ENCODE measurements at places on chromosomes 1 and 21. TPM values are rescaled to one million over a fixed set of nuclear protein-coding genes. Genes with fewer than 3 reads are reported as not detected.

Gene KRTAP21-2
- not detected for total RNA-seq

GRCh38 chr1:244161236-244161510, 110.1 kb downstream of the ZBTB18 start:
- no peak for DNase-seq

Gene MEX3A
- total RNA-seq, result 0.06 TPM

- no peak for DNase-seq
Measured at GRCh38 chr21:36551731-36552433, 72.0 kb upstream of the CLDN14 start.

DNA sequence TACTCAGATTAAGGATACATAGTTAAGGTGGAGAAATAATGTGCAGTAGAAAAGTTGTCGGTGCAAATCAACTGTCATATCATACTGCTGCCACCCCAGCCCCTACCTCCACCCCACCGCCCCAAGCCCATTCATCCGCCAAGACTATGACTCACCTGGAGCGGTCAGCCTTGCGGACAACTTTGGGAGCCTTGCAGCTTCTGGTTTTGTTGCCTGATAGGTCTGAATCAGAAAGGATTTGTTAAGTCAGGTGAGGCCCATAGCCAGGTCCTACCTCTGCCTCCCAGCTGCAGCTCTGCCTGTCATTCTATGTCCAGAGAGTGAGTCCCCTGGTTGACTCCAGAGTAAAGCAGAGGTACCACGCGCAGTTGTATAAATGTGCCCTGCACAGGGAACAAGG, 12.6 kb downstream of the C1orf162 start:
- DNase-seq, result no peak

Gene TSACC
- not detected for total RNA-seq

Gene NCSTN
- total RNA-seq, result 61.8 TPM

DNA sequence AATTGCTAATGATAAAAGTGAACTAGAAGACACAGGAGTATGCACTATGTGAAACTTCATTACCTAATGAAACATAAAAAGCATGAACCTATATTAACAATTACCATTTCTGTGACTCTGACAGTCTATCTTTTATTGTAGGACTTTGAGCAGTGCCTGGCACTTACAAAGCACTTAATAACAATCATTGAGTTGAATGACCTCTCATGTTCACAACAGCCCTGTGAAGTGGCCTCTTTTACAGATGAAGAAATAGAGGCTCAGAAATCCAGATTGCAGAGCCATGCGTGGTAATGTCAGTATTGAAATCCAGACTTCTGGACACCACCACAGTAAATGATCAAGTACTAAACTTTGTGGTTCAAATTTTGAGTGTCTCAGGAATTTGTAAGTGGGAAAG, 326.4 kb downstream of the NTNG1 start:
- no peak for DNase-seq

DNA sequence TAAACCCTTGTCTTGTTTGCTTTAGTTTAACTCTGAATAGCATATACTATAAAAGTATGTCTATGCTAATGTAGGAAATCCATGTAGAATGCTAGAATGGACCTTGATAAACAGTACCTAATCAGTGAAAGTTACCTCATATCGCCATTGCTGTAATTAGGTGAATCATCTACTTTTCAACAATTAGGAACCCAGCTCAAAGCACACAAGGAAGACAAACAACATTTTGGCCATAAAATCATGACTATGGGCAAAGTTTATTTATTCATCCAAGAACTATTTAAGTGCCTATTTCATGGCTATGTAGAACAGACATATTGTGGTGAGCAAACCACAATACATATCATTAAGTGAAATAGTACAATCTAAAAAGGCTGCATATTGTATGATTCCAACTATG, 1043.2 kb downstream of the BRINP3 start:
- DNase-seq, result no peak

DNA sequence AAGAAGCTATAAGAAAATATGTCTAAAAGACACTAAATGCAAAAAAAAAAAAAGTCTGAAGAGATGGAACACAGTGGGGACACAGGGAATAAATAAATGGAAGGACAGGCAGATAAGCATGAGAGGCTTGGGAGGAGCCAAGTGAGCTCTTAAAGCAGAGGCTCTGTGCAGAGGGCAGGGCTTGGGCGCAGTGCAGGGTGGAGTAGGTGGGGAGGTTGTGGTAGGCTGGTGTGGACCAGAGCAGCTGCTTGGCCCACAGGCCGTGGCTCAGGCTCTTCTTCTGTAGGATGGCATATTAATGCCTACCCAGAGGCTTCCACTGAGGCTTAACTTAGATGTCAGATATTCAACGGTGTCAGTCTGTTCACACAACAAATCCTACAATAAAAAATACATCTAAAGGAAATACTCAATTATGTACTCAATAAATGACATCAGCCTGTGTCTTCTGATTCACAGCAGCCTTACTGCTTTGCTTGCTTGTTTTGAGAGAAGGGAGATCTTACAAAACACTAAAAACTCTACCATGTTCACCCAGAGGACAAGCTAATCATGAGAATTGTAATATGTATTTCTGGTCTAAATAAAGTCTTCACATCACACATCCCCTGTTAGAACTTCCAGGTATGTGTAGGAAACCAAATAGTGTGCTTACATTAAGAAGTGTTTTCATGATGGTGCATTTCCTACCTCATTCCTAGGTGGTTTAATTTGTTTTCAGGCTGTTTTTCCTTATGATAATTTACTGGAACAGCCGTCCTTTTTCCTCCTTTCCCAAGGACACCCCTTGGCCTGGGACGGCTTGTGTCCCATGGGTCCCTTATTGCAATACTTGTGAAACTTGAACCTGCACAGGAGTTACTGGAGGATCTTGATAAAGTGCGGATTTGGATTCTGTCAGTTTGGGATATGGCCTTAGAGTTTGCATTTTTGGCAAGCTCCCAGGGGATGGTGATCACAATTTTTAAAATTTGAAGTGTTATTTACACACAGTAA, 24.9 kb downstream of the DIP2A start:
- DNase-seq, result no peak

DNA sequence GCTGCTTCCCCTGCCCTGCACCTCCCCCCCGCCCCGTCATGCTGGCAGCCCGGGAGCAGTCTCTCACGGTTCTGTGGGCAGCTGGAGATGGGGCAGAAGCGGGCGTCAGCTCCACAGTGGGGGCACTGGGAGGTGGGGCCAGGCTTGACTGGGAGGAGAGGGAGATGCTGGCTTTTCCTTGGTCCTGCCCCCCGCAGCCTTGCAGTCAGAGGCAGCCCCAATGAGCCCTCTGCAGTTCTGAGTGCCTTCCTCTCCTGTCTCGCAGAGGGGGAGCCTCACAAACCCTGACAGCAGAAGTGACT, 21.7 kb downstream of the ARHGEF10L start:
- no peak for DNase-seq

- no peak for DNase-seq
Measured at GRCh38 chr21:44893948-44894656, 20.6 kb upstream of the PTTG1IP start.

Gene OTUD7B
- total RNA-seq, result 16.4 TPM

Gene RGS13
- total RNA-seq, result 0.37 TPM

GRCh38 chr1:101136739-101137138, 100.1 kb upstream of the S1PR1 start:
- no peak for DNase-seq

GRCh38 chr1:94326329-94326728, 88.9 kb upstream of the ARHGAP29 start:
- no peak for DNase-seq

DNA sequence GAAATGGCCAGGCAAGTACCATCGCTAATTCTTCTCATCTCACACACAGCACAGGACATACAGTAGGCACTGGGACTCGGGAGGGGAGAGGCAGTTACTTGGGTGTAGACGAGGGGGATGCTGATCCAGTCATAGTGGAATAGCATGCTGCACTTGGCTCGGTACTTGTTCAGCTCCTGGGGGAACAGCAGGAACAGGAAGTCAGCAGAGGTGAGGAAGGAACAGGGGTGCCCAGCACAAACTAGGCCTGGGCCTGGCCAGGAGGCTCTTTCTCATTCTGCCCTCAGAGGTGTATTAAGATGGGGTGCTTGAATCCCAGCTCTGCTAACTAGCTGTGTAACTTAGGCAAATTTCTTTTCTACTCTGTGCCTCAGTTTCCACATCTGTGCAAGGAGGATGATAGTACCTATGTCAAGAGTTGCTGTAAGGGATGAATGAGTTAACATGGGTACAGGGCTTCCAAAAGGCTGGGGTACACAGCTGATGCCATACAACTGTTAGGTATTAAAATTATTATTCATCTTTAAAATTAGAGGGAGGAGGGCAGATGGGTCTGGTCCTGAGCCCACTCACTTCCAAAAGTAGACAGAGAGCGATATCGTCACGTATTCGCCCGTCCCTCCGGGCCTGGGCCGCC, 2.4 kb downstream of the BEST4 start:
- DNase-seq, result no peak

- no peak for DNase-seq
Measured at GRCh38 chr1:83626603-83627002, 372.3 kb downstream of the TTLL7 start.

- no peak for DNase-seq
Measured at GRCh38 chr1:183185941-183186490, at the start of gene LAMC2. Gene LAMC2, plus strand, starts transcription at chr1:183186264. Its CDS starts 89 bp downstream, at chr1:183186353.

Gene GLIS1
- not detected for total RNA-seq

Gene ZBTB8B
- total RNA-seq, result not detected

DNA sequence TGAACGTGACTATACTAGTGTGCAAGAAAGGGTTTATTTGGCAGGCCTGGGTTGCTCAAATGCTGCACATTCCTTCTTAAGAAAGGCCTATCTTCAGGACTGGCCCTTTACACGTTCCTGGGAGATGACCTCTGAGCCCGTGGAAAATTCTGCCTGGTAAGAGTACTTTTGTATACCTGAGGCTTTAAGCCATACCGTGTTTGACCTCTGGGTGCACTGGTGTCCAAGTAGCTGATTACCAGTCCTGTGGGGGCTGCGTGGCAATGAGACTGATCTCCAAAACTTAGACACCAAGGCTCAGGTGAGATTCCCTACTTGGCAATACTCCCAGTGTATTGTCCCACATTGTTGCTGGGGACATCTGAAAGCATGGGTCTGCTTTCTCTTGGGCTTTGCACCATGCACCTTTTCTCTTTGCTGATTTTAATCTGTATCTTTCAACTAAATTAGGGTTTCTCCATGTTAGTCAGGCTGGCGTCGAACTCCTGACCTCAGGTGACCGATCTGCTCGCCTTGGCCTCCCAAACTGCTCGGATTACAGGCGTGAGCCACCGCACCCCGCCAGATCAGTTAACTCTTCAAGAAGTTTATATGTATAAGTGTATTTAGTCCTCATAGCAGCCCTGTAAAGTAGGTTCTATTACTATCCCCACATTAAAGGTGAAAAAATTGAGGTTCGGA, 44.5 kb downstream of the TRIM33 start:
- no peak for DNase-seq

DNA sequence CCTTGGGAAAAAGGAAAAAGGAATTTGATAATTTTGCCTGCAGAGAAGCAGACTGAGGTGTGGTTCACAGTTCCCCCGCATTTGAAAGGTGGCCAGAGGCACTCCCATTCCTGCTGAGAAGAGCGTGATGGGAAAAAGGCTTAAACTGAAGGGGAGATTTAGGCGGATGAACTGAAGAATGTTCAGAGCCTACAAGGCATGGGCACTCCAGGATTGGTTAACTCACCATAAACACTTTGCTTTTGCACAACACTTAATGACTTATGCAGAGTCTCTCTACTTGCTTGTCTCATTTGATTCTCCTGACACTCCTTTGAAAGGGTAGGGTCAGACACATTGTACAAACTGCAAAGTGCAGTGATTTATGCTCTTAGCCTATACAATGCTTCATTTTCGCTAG, 119.6 kb upstream of the RUNX1 start:
- DNase-seq, result no peak

GRCh38 chr1:147750618-147751217, 9.7 kb downstream of the GJA5 start:
- DNase-seq, result no peak

Gene ACTN2
- not detected for total RNA-seq

DNA sequence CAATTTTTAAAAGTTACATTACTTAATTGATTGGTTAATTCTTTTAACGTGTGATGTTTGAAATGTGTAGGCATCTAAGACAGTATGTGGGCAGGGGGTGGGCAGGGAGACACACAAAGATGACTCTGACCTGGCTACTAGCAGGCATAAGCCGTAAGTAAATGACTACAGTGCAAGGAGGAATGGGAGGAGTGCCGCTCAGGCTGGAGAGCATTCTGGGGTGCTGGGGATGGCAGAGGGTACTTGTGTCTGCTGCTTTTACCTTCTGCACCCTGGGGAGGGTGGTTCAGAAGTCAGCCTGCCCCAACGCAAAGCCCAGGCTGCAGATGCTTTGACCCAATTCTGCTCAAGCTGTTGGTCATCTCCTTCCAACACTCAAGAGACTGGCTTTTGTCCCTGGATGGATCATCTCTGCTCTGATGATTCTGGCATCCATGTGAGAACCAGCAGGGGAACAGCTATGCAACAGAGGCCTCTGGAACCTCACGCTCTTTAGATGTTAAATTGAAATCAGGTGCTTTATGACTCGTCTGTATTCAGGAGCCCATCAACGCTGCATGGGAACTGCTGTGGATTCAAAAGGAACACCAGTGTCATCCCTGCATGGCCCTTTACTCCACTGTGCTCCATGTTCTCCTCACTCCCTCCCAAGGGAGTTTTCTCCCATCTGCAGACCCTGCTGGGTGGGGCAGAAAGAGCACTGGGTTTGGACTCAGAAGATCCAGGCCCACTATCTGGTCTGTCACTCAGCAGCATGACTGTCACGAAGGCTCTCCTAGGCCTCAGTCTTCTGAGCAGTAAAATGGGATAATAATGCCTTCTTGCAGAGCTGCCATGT, 78.8 kb downstream of the FAM78B start:
- no peak for DNase-seq

GRCh38 chr21:16863908-16864307, 648.9 kb upstream of the CXADR start:
- DNase-seq, result no peak

DNA sequence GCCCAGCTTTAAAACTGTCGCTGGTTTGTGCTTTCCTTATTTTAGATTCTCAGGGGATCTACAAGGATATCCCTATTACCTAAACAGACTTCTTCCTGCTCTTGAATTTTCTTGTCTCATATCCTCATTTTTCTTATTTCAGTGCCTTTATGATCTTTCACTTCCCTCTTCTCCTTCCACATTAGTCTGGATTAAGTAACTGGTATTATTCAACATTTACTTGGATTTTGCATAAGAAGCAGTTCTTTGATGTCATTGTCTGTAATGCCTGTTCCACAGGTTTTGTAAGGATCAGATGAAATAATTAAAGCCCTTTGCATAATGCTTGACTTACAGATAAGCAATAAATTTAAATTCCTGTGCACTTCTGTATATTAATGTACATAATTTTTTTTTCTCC, 26.5 kb downstream of the CXADR start:
- no peak for DNase-seq

Gene CLDN17
- not detected for total RNA-seq

Gene HS2ST1
- 17.0 TPM for total RNA-seq

- DNase-seq, result no peak
Measured at GRCh38 chr1:61160526-61160925, 78.2 kb downstream of the NFIA start.

GRCh38 chr1:241266121-241266520, 90.9 kb downstream of the RGS7 start:
- DNase-seq, result no peak

- no peak for DNase-seq
Measured at GRCh38 chr1:108960719-108961118, 2.6 kb downstream of the CLCC1 start.

GRCh38 chr1:4118746-4119515, 218.9 kb upstream of the C1orf174 start:
- no peak for DNase-seq

Gene ARHGEF10L
- total RNA-seq, result not detected
